Stimulated activated CD8-positive, alpha-beta memory T cell treated with anti-CD3 and anti-CD28 coated beads, Interleukin-7, amount 100 ng/mL, for 1 hour (primary cell): ENCODE measurements at places on chromosomes 5 and 9.

DNA sequence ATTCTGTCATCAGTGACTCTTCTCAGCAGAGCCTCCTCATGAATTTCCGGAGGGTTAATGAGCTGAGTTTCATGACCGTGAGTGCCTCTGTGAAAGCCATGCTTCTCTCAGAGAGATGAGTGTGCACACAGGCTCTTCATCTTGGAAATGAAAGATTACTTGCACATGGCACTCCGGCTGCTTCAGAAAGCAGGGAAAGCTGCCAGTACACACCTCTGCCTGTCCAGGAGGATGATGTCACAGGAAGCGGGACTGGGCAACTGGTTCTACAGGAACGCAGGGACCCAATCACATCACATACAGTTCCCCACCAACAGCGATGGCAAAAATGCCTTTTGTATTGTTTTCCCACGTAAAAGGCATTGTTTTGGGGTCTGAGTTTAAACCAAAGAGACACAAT is 286.0 kb upstream of the DAP start:
- no peak for DNase-seq

DNA sequence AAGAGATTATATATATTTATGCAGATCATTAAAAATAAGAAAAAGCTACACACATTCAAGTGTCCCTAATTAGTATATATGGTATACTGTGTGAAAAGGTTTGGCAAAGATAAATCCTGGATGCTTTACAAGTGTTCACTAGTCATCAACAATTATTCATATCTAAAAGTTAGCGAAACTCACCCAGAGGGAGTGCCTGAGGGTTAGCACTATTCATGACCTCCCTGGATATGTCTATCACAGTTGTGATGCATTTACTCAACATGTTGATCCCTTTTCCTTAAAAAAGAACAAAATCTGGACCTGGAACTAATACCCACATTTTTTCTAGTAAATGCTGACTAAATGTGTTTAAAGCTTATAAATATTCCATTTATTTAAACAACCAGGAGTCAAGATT is 273.0 kb upstream of the SMC2 start:
- no peak for DNase-seq

DNA sequence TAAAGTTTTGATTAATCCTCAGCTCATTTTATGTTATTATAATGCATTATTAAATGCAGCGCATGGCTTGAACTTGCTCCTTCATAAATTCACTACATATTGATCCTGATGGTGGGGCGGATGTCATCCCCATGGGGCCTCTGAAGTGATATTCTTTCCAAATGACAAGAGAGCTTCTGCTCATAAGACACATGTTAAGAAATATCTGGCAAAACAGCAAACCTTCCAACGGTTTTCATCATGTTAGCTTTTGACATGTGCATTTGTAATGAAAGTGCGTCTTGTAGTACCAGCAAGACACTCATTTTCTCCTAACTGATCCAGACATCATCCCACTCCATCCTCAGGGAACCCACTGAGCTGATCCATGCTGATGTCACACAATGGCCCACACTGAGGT is 45.7 kb downstream of the SEMA5A start:
- no peak for DNase-seq

GRCh38 chr9:14085810-14086209 is 228.1 kb downstream of the NFIB start:
- DNase-seq: no peak

GRCh38 chr9:98287384-98287783 is 31.9 kb upstream of the TBC1D2 start:
- DNase-seq: no peak

- DNase-seq: no peak
Measured at GRCh38 chr9:105357937-105358336, 89.9 kb upstream of the FSD1L start.

GRCh38 chr5:124310453-124310852 is 436.0 kb downstream of the ZNF608 start:
- no peak for DNase-seq

GRCh38 chr5:124194282-124194681 is 552.2 kb downstream of the ZNF608 start:
- no peak for DNase-seq

- no peak for DNase-seq
Measured at GRCh38 chr5:133945568-133945967, 22.9 kb downstream of the C5orf15 start.

DNA sequence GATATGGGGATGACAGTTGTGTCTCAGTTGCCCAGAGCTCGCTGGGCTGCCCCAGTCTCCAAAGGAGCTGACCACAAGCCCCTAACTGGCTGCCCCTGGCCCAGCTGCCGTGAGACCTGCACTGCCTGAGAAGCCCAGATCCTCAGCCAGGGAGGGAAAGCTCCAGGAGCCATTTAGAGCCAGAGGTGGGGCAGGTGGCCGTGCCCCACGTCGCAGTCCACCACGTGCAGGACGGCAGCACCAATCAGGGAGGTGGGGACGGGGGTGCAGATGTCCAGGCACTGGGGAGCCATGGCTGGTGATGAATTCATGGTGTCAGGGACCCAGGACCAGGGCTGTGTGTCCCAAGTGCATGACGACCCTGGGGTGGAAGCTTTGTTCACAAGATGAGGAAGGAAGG is 13.4 kb downstream of the PRRX2 start:
- DNase-seq: no peak

DNA sequence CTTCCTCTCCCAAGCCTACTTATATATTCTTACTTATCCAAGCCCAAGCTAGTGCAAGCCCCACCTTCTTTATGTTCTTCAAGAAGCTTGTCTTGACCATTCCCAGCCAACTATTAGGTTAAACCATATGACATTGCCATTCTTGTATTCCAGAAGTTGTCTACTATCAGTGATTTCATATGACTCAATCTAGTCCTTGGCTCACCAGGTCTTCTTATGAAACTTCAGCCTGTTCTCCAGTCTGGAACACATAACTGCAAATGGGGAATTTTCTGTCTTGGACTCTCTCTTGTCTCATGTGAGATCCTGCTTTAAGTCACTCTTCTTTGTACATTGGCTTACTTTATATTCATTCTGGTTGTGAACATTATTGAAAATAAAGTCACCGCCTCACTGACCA is 130.7 kb downstream of the TTLL11 start:
- DNase-seq: no peak

GRCh38 chr5:72556351-72557166 is 49.3 kb upstream of the ZNF366 start:
- DNase-seq: no peak

DNA sequence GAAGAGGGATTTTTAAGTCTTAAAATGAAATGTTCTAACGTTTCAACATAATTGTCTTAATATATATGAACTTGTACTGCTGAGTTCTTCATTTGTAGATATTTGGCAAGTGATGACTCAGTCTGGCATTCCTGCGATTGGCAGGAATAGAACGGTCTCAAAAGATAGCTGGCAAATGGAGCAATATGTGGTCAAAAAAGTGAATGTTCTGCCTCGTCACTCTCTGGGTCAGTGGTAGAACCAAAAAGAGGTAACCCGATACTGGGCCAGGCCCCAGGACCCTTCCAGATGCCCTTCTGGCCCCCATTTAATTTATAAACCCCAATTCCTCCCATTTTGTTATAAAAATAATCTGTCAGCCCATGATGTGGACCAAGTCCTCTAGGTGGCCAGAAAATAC is 39.2 kb downstream of the ZNF366 start:
- DNase-seq: no peak

DNA sequence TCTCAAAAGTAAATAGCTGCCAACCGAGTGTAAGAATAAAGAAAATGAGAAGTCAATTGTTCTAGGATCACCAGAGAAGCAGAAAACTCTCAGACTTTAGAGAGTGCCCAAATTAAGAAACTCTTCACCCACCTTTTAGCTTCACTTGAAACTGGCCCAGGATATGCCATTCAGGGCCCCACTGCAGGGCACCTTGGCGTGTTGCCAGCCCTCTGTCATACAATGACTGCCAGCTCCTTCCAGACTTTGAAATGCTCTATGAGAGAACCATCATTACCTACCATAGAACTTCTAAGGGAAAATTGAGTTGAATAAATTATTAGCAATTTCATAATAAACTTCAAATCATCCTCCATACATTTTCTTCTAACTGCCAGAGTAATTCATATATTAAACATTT is 240.5 kb downstream of the CETN3 start:
- no peak for DNase-seq

DNA sequence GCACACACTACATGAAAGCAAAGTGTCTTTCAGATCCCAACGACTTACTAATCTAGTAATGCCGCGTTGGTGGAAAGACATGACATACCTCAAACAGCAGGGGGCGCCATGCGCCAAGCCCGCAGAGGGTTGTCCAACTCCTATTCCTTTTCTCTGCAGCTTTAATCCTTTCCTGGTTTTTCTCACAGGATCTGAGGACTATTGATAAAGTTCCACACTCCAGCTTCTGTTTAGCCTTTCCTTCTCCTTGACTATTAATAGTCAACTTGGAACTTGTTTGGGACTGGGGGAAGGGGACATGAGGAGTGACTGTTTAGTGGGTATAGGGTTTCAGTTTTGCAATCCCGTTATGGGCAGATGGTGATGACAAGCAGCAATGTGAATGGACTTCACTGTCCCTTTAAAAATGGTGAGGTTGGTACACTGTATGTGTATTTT is 62.9 kb downstream of the OTULIN start:
- DNase-seq: peak; percentile 34

- DNase-seq: no peak
Measured at GRCh38 chr9:117779760-117780159, 75.6 kb downstream of the TLR4 start.

DNA sequence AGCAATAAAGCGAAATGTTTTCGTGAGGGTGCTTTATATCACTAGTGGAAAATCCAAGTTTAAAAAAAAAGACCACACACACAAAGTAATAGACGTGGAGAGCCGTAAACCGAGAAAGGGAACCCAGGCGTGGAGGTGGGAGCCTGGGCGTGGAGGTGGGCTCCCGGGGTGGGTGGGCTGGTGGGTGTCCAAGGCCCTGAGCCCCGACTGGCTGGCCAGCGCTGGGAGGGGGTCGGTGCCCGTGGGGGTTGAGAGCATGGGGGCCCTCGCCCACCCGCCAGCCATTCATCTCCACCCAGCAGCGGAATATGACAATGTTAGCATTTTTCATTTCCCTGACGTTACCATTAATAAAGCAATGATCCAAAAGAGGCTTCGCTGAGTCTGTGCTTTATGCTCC is 135.0 kb downstream of the MVB12B start:
- no peak for DNase-seq

GRCh38 chr9:106438928-106439327 is 424.0 kb upstream of the ZNF462 start:
- no peak for DNase-seq

GRCh38 chr9:127197186-127197860 is 67.3 kb upstream of the GARNL3 start:
- no peak for DNase-seq

GRCh38 chr5:160324886-160325285 is 12.5 kb upstream of the CCNJL start:
- DNase-seq: no peak

DNA sequence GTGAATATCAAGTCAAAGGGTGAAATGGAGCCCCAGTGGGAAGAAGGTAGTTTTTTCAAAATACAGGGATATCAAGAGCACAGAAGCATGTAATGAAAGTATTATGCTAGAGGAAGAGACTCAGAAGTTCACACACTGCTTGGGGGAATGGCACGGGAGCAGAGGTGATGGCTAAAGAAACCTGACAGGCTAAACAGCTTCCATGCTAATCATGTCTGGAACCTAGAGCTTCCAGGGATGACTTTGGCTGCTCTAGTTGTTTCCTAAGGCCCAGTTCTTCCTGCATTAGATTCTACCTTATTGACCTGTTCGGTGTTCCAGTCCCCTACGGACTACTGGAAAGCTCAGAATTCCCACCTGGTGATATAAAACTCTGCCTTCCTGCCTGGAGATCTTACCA is 34.3 kb downstream of the TRIM32 start:
- no peak for DNase-seq

GRCh38 chr5:164518067-164518740 is 1012.8 kb downstream of the MAT2B start:
- DNase-seq: no peak

GRCh38 chr9:101362450-101362849 is 22.4 kb downstream of the BAAT start:
- no peak for DNase-seq

DNA sequence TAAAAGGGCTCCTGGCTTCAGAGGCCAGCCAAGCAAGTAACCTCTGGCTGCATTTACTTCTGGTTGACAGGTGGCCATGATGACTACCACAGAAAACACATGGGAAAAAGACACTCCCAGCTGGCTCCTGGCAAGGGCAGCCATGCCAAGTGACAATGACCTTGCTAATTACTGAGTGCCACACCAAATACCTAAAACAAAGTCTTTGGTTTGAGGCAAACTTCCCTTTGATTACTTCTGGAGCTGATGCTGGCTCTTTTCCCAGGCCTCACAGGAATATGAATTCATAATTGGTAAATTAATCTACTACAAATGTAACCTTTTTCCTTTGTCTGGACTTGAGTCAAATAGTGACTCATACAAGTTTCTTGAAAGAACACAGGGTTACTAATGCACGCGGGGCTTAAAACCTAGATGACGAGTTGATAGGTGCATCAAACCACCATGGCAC is 61.0 kb downstream of the LPAR1 start:
- DNase-seq: no peak

GRCh38 chr5:32842813-32843530 is 131.9 kb downstream of the NPR3 start:
- DNase-seq: no peak

- no peak for DNase-seq
Measured at GRCh38 chr5:129963359-129963758, 59.1 kb downstream of the CHSY3 start.

GRCh38 chr5:119019949-119020348 is 31.6 kb upstream of the DTWD2 start:
- DNase-seq: no peak

DNA sequence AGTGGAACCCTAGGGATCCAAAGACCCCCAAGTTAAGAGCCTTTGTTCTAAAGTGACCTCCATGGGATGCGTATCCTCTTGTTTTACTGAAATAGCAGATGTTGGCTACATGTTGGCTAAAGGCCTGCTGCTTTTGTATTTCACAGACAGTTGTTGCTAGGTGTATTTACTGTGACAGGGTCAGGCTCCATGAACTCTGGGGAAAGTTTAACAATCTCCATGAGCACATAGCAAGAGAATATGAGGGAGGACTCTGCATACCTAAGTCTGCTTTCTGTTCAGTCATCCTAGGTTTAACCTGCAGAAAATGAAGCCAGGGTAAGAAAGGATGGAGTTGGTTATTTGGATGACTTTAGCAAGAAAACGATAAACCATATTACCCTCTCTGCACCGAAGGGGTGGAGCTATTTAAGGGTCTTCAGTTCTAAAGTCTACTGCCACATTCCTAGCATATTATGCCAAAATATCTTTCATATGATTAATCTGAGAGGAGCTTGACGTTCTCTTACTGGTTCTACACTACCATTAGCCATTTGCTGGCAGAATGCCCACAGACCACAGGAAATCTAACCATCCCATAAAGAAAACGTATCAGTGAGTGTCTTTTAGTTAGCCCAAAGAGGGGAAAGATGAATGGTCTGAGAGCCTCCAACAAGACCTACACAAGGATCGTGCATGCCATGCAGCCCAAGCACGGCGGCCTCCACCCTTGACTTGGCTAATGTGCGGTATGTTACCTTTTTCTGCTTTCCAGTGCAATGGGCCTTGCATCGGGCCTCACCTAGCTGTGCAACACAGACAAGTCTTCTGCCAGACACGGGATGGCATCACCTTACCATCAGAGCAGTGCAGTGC is 127.8 kb downstream of the SAXO1 start:
- DNase-seq: no peak
